Kidney epithelial cell (primary cell): ENCODE measurements at places on chromosomes 13 and 19. TPM values are rescaled to one million over a fixed set of nuclear protein-coding genes. Genes with fewer than 3 reads are reported as not detected.

POU2F2 gene
- 1.4 and 2.3 TPM in 2 replicates for total RNA-seq

- no peak for DNase-seq
Measured at GRCh38 chr19:45742969-45743368, 9.7 kb downstream of the MEIOSIN start.

ZNF91 gene
- total RNA-seq = 38.5 TPM in 2 replicates

DNA sequence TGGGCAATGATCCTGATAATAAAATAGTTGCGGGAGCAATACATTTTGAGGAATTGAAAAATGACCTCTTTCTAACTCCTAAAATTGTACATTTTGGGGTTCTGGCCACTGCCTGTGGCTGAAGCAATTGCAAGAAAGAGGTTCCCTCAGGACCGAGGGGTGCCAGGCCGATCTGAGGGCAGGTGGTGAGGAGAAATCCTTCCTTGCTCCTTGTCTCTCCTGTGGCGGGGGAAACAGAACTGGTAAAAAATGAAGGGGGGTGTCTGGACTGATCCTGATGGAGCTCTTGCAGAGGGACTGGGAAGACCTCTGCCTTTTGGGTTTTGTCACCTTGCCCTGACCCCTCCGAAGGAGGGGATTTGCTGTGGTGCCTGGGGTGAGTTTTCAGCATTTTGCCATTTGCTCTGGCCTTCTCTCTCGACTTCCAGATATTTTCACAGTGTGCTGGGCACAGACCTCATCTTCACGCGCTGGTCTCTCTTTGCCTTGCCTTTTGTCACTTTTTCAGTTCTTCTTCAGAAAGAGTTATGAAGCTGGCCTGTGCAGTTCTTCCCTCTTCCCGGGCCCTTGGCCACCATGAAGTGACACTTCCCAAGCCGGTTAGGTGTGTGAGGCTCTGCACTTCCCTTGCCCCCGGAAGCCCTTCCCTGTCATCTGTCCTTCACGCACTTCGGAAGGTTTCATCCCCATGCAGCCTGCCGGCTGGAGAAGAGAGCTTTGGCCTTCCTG lies 22.2 kb downstream of the NFIX start:
- no peak for DNase-seq

DNA sequence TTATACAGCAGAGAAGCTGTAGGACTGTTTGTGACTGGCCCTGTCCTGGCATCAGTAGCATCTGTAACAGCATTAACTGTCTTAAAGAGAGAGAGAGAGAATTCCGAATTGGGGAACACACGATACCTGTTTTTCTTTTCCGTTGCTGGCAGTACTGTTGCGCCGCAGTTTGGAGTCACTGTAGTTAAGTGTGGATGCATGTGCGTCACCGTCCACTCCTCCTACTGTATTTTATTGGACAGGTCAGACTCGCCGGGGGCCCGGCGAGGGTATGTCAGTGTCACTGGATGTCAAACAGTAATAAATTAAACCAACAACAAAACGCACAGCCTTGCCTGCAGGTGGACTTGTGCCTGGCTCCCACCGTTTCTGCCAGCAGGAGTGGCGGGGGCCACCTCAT lies 27.3 kb upstream of the LDLR start:
- no peak for DNase-seq
